ENCODE measurements at places on chromosomes 2 and 18.
A peak's percentile ranks its signal among the peaks of the same experiment; 100 is the strongest.

DNA sequence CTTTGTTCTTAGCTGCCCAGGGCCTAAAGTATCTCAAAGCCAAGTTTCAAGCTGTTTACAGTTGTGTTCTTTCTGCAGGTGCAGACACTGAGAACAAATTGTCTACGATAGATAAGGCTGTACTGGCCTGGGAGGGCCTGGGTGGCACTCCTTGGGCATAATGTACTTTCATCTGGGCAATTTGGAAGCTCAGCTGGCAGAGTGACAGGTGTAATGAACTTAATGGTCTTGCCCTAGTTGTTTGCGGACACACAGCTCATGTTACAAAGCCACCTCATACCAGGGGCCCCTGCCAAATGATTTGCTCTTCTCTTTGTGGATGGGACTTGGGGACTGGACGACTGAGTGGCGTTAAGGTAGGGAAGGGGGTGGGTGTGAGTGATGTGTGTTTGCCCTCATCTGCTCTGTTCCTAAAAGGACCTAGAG, 4.3 kb downstream of the LDLRAD4 start:
- no peak for DNase-seq

- DNase-seq: no peak
These were observed 39.4 kb downstream of the GORASP2 start for GRCh38 chr2:170968205-170969003.

- no peak for DNase-seq
These were observed 12.1 kb downstream of the DOCK10 start for GRCh38 chr2:225030203-225030602.

- no peak for DNase-seq
These were observed 14.1 kb upstream of the CREB1 start for GRCh38 chr2:207515671-207516070.

DNA sequence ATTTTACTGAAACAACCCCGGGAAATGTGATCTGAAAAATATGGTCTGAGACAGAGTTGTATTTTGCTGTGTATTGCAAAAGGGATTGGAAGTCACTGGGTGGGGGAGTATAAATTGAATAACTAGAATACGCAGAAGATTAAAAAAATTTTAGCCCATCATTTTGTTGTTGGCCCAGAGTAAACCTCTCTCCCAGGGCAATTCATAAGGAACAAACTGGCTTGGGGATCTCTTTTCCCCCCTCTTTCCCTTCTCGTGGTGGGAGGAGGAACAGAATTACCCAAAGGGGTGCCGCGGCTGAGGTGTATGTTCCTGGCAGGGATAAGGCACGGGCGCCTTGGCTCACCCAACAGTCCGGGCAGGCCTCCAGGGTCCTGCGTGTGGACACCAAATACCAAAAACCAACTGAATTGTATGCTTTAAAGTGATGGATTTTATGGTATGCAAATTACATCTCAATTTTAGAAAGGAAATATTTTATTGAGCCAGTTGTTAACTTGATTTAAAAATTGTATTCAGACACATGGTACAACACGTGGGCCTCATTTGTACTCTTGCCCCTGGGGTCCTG, 121.2 kb upstream of the SPRED2 start:
- no peak for DNase-seq

DNA sequence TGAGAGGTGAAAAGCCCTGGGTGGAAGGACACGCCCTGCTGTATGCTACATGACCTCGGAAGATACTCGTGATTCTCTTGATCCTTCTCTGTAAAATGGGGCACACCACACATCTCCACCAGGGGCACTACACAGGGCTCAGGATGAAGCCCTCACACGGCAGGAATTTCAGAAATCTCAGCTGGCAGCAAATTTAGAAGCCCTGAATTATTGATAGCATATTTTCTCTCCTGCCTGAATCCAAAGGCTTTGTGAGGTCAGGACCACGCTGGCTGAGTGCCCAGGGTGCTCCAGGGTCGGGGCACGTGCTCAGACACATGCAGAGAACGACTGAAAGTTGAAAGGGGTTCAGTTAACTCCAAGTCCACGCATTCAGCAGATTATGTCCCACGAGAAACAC, 42.1 kb upstream of the GALR1 start:
- DNase-seq: peak; percentile 87

- no peak for DNase-seq
These were observed 123.3 kb downstream of the HDAC4 start for GRCh38 chr2:239277401-239278085.

GRCh38 chr18:5296706-5297320, 1.3 kb upstream of the ZBTB14 start:
- DNase-seq: peak; percentile 65

- DNase-seq: no peak
These were observed 4.9 kb downstream of the KLHL30 start for GRCh38 chr2:238143239-238143951.

GRCh38 chr2:211376410-211376809, 820.0 kb downstream of the CPS1 start:
- DNase-seq: no peak

DNA sequence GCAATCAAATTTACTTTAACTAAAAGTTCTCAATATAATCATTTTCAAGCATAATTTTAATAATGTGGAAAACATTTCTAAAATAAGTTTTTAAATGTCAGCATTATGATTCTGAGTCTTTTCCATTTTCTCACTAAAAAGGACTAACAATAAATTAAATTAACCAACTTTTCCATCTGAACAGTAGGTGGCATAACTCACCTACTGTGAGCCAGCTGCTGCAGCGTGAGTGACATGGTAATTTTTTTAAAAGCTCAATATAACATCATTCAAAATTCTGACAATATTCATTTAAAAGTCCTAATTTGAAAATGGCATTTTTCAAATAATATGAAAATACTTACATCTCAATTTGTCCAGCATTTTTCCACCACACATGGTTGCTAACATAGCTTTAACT, 66.5 kb downstream of the DTNB start:
- DNase-seq: peak; percentile 70

DNA sequence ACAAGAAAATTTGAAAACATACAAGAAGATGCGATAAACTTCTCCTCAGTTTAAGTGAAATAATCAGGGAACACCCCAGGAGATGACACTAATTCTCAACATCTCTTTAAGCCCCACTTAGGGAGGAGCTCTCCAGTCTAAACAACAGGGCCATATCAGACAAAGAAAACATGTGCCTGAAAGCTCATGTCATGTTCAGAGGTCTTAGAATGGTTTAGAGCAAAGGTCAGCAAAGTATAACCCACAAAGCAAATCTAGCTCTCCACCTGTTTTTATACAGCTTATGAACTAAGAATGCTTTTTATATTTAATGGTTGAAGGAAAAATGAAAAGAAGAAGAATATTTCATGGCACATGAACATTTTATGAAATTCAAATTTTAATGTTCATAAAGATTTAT, 155.6 kb upstream of the NOL4 start:
- no peak for DNase-seq

GRCh38 chr2:230687498-230687897, 25.1 kb upstream of the CAB39 start:
- no peak for DNase-seq

DNA sequence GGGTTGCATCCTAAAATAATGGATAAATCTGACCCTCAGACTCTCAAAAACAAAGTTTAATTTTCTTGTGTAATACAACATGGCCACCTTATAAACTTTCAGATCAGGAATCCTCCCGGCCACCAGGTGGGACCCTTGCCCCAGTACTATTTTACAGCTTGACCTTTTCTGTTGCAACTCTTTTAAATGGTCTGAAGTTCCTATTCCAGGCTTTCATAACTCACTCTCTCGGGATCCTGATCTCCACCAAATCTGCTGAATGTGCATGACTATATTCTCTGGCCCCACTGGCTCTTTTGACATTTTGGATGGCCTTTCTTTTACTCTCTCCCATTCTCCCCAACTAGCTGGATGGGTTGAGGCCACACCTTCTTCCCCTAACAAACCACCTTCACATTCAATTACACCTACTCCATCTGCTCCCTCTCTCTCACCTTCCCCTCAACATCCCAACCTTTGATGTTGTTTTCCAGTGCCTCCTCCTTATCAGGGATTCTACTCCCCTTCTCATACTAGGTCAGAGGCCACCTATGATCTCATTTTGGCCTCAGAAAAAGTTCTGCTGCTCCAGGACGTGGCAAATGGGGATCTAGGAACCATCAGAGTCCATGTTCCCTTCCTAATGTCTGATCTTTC, 70.8 kb downstream of the SESTD1 start:
- no peak for DNase-seq

DNA sequence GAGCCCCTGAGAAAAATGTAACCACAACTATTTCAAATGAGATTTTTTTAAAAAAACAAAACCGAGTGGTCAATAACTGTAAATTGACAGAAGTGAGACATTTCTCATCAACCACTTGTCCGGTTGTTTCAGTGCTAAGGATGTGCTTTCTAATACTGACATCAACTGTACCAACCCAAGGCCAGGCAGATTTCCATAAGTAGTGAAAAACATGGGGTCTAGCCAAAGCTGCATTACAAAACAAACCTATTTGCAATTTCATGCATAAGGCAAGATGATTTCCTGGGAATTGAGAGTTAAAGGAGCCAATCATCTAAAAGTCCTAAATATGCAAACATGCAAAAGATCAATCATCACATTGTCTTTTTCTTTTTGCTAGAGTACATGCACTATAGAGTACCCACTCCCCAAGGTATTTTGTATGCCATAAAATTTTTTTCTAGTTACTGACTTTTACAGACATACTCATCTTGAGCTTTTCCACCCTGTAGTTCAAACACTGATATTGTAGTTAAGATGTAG, 22.6 kb downstream of the HNRNPLL start:
- no peak for DNase-seq

- DNase-seq: no peak
These were observed 596.4 kb upstream of the VRK2 start for GRCh38 chr2:57450170-57450569.

DNA sequence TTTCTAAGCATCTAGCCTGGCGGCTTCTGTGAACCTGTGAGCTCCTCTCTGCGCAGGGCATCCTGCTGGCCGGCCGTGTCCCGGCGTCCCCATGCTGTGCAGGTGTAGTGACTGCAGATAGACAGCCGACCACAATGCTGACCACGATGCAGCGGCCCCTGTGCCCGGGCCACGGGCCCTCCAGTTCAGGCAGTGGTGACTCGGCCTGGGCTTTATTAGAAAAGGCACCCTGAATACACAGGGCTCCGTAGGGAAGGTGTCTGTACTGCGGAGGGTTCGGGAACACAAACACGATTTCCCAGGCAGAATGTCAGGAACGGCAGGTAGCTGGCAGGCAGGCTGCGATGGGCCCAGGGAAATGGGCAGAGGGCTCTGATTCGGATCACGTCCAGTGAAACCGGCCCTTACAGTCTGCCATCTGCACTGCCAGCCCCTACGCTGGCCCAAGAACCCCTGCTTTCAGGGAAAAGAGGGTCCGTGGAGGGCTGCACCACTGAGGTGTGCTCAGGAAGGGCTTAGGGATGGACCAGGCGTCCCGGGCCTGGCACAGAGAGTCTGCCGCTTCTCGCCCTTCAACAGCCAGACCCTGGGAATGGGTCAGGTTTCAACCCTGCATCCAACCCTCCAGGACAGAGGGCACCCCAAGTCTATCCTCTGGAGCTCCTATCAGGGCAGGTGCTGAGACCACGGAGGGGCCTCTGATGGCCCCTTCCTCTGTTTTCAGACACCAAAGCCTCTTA, 196.5 kb downstream of the HDAC4 start:
- no peak for DNase-seq

DNA sequence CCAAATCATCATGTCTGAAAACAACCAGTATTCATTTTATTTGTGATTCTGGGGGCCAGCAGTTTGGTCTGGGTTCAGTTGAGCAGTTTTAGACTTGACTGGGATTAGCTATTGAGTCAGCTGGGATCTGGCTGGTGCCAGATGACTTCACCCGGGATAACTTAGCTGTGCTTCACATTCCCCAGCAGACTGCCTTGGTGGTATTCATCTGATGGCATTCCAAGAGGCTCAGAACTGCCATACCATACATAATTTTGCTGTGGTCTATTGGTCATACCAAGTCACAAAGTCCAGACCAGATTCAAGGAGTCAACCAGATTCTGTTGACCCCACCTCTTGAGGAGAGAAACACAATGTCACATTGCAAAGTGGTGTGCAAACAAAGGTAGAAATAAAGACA, 7.8 kb upstream of the FSHR start:
- no peak for DNase-seq

GRCh38 chr2:235936493-235936892, 231.7 kb downstream of the GBX2 start:
- peak; percentile 55 for DNase-seq

GRCh38 chr2:207711750-207712530, 500 bp downstream of the CCNYL1 start:
- peak; percentile 84 for DNase-seq

GRCh38 chr2:145020694-145021093, 500.8 kb upstream of the ZEB2 start:
- no peak for DNase-seq

DNA sequence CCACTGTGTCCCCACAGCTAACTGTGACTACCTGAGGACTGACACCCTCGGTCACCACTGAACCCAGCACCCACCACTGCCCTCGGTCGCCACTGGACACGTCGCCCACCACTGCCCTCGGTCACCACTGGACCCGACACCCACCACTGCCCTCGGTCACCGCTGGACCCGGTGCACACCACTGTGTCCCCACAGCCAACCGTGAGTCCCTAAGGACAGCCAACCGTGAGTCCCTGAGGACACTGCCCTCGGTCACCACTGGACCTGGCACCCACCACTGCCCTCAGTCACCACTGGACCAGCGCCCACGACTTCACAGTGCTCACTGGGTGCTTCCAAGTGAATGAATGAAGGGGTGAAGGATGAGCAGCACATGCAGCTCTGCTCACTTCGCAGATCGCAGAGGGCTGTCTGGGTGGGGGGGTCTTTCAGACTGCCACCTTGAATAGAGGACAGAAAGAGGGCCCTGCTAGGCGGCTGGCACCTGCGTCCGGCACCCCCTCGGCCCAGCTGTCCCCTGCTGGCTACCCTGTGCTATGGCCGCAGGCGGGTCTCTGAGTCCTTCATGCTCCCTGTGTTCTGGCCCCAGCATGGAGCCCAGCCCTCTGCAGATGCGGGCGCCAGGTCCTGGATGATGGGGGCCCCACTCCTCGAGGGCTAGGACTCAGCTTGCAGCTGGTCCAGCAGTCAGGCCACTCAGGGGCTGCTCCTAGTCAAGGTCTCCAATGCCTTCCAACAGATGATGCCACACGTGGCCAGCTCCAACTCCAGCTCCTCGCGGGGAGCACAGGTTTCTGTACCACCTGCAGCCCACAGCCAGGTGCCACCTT, 51.4 kb upstream of the GPC1 start:
- DNase-seq: no peak

- no peak for DNase-seq
These were observed 72.7 kb downstream of the TWIST2 start for GRCh38 chr2:238920601-238921001.

- DNase-seq: peak; percentile 80
These were observed 2.1 kb downstream of the PDIA6 start for GRCh38 chr2:10810202-10811161.

Data from Karpas-422 (cell line).